ENCODE measurements at places on chromosomes 16 and 17.
A peak's percentile ranks its signal among the peaks of the same experiment; 100 is the strongest.

GRCh38 chr16:70348991-70349390 is 2.3 kb downstream of the DDX19A start:
- DNase-seq: no peak

GRCh38 chr16:4611337-4612021 is 3.2 kb downstream of the UBALD1 start:
- no peak for DNase-seq

DNA sequence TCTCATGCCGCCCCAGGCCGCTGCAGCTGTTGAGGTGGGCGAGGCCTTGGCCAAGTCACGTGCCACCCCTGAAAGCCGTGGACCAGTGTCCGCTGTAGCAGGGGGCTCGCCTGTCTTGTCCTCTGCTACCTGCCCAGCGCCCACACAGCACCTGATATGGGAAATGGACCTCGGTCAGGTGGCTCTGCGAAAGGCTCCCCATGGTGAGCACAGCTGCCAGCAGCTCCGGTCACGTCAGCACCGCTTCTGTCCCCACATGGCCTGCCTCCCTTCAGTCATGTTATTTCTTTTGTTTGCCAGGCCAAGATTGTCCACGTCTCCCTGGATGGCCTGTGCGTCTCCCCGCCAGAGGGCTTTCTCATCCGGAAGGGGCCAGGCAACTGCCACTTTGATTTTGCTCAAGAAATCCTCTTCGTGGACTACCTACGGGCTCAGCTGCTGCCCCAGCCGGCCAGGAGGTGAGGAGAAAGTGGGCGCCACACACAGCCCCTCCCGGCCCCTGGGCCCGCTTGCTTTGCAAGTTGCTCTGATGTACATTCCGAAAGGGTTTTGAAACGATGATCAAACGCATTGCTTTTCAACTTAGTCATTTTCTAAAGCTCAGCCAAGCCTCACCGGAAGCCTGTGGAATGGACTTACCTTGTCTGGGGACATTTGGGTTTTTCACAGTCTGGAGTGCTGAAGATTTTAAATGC is 219.8 kb downstream of the KATNIP start:
- DNase-seq: no peak

GRCh38 chr16:80852261-80852872 is 48.0 kb upstream of the CDYL2 start:
- DNase-seq: no peak

- no peak for DNase-seq
These were observed 151.8 kb downstream of the PITPNC1 start for GRCh38 chr17:67528751-67529436.

DNA sequence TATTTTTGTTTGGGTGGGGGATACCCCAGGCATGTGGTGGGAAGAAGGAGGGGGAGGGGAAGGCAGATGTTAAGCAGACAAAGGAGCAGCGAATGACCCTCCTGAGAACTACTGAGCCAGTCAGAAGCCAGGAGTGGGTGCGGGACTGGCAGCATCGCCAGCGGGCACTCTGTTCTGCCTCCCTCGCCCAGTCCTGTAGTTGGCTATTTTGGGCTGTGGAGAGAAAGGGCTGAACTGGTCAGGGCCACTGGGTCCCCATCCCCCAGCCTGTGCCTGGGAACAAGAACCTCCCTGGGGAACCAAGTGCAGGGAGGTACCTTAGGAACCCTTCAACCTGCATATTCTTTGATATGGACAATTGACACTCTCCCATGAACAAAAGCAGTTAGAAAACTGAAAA is 6.4 kb downstream of the LRRC3C start:
- DNase-seq: no peak

DNA sequence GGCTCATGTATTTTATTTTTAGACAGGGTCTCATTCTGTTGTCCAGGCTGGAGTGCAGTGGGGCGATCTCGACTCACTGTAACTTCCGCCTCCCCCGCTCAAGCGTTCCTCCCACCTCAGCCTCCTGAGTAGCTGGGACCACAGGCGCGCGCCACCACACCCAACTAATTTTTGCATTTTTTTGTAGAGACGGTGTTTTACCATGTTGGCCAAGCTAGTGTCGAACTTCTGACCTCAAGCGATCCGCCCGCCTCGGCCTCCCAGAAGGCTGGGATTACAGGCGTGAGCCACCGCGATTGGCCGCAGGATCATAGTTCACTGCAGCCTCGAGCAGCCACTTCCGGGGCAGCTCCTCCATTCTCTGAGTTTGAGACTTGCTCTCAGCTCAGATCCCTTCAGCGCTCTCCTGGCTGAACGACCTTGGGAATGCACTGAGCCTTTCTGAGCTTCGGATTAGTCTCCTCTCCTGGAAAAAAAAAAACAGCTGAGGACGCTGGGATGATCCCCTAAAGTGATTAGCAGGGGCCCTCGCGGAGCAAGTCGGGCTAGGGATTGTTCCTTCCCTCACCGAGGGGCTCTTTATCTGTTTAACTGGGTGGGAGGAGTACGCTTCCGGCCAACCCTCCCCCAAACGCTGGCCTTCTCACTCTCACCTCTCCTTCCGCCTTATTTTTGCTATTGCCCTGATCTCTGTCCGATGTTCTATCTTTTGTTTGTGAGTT is 1.1 kb upstream of the PKMYT1 start:
- DNase-seq: no peak

GRCh38 chr16:48115299-48115698 is 40.5 kb downstream of the ABCC12 start:
- no peak for DNase-seq

GRCh38 chr16:19607616-19608280 is 52.2 kb downstream of the VPS35L start:
- DNase-seq: no peak

DNA sequence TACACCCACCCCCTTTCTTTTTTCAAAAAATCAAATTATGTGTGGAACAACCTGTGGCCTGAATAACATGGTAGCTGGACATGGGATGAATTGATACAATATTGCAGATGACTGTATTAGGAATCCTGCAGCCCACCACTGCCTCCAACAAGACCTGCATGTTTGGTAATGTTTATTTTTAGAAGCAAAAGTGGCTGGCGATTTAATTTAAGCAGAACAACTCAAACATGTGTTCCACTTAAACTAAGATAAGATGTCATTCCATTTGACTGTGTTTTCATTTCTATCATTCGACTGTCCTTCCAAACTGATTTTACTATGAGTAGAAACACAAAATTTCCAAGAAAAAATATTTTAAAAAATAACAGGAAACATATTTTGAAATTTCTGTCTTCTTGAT is 10.1 kb upstream of the DHRS7C start:
- no peak for DNase-seq

- no peak for DNase-seq
These were observed 108.8 kb downstream of the ARHGAP44 start for GRCh38 chr17:12898110-12898509.

DNA sequence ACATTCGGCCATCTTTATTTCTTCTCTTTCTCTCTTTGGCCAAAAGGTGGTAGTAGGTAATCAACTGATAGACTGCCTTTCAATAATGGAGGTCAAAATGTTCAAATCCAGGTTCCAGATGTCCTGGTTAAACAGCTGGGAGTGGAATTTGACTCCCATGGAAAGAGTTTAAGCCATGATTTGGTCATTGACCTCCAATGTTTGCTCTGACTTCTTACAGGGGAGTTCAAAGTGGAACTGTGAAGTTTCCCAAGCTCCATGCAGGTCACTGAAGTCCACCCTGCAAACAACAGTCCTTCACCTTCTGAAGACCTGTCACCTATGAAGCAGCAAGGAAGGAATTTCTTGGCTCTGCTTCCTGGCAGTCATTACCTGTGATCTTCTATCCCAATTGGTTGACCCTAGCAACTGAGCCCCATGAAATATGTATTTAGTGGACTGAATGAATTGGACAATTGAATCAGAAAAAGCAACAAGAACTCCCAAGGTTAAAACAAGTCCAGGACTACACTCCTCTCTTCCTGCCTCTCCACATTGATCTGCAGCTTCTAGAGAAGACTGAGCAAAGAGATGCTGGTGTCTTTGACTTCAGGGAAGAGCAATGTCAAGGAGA is 28.0 kb upstream of the SOX9 start:
- no peak for DNase-seq

- no peak for DNase-seq
These were observed 99.8 kb upstream of the FOXF1 start for GRCh38 chr16:86410529-86410928.

GRCh38 chr16:64996641-64997040 is 125.2 kb downstream of the CDH11 start:
- no peak for DNase-seq

- no peak for DNase-seq
These were observed 31.6 kb upstream of the LRRC37A3 start for GRCh38 chr17:64950871-64951270.

DNA sequence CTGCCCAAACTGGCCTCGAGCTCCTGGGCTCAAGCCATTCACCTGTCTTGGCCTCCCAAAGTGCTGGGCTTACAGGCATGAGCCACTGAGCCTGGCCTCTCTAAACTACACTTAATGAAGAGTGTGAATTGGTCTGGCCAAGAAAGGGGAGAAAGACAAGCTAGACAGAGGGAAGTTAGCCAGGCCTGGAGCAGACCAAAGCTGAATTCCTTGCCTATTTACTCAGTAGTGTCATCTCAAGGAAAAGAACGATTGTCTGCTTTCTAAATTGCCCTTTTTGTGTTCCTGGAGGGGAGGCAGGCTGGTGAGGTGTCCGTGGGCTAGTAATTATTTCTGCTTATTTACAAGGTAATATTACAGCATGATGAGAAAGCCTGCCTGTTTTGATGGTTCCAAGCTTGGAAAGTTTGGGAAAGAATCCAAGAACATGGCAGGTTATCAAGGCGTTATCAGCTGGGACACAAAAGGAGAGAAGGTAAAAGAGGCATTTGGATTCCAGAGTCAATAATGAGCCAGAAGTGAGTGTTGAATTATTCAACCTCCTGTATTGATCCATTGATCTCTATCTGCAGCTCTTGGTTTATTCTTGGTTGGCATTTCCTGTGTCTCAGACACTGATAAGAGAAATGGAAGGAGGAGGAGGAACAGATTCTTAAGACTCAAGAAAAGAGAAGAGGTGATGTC is 6.3 kb upstream of the CBFB start:
- no peak for DNase-seq

DNA sequence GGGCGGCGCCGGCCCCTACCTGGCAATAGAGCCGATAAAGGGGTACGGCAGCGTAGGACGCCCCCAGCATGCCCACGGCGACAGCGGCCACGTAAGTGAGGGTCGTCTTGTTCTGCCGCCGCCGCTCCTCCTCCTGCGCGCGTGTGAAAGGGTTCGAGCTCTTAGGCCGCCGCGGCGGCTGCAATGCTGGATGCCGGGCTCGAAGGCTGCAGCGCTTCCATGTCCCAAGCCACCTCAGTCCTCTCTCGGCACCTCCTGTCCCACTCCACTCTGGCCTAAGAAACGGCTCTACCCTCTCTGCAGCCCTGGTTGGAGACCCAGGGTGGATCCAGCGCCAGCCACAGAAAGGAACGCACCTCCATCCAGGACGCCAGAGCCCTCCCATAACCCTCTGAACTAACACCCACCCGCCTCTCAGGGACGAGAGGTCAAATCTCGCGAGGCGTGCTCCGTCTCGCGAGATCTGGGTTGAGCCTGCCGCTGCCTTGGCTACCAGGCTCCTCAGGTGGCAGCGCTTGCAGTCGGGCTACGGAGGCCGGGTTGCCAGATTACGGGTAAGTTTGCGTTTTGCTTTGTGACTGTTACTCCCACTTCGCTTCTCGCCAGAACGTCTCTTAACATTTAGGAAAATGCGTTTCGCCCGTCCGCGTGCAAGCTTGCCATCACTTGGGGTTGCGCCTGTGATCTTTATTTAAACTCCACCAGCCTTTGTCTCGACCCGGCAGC is at the start of the genes COX11 and STXBP4:
Gene COX11, minus strand, starts transcription at position 393 of the 726 bp plus-strand sequence. Its CDS starts 8 bp downstream, at position 385.
Gene STXBP4, plus strand, starts transcription at position 504 of the 726 bp plus-strand sequence. CDS start 17,455 bp downstream, outside the sequence.
- DNase-seq: peak; percentile 88

- no peak for DNase-seq
These were observed 551 bp downstream of the WDR81 start for GRCh38 chr17:1724869-1725641.

GRCh38 chr16:354291-354881 is 1.9 kb upstream of the AXIN1 start:
- no peak for DNase-seq

DNA sequence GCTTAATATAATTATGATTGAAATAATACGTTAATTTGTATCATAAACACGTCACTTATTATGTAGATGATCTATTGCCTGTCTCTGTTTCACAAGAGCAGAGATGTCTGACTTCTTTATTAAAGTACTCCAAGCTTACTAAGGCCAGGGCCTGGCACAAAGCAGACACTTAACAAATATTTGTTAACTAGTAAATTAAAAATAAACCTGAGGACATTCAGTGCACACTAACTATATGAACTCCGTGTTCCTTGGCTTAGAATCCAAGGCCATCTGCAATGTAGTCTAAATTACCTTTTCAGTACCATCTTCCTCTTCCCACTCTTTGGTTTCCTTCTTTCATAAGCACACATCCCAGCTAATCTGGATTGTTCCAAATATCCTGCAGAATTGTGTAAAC is 210.8 kb upstream of the SOX9 start:
- no peak for DNase-seq

- no peak for DNase-seq
These were observed 12.5 kb downstream of the CYB5B start for GRCh38 chr16:69436896-69437295.

DNA sequence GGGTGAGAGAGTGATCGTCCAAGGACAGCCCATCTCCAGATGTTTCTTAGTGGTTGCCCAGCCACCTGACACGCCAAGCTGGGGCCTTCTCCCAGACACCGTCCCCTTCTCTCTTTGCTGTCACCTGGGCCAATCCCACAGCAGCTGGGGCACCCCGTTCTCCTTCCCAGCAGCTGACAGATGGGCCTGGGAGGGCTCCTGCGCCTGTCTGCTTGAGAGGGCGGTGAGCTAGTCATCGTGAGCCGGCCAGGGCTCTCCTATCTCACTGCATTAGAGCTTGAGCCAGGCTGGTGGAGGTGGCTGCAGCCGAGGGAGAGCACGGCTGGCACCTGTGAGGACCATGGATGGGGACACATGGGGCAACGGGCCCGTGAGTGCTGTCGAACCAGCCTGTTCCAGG is 41.2 kb downstream of the RAB11FIP3 start:
- DNase-seq: no peak

Measured in activated CD8-positive, alpha-beta memory T cell treated with anti-CD3 and anti-CD28 coated beads for 4 hours (primary cell).